ENCODE measurements at places on chromosomes 12 and 14. TPM values are rescaled to one million over a fixed set of nuclear protein-coding genes. Genes with fewer than 3 reads are reported as not detected.

DNA sequence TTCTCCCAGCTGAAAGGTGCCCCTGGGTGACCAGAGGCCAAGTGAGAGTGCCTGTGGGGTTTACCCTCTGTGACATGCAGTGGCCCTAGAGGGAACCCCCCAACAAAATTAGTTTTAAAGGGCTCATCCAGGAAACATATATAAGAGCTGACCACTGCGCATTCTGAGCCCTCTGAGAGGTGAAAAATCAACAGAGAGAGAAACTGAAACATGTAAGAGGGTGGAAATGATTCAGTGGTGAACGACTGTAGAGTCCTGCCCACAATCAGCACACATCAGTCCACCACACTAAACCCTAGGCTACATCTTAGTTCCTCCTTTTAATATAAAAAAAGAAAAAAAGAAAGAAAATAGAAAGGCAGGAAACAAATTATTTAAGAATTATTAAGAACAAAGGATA lies 21.0 kb upstream of the ACSM4 start:
- DNase-seq = no peak

GRCh38 chr14:55386037-55386808 lies 25.4 kb downstream of the ATG14 start:
- DNase-seq = no peak

GRCh38 chr14:61463664-61464285 lies 142.4 kb downstream of the PRKCH start:
- no peak for DNase-seq

DNA sequence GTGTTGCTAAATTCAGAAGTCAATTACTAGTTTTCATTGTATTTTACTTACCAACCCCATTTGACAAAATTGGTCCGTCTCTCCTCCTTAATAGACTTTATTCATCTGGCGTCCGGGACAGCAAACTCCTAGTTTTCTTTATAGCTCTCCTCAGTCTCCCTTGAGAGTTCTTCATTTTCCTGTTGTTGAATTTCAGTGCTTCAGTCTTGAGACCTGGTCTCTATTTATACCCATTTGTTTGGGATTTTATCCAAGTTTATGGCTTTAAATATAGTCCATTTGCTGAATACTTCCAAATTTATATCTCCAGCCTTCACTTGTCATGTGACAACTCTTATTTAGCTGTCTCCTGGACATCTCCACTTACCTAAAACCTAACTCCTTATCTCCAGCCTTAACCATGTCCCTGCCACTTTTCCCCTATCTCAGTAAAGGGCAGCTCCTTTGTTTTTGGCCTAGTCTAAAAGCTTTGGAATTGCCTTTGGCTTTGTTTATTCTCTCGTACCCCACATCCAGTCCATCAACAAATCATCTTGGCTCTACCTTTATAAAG lies 23.5 kb downstream of the KTN1 start:
- no peak for DNase-seq

- peak; percentile 84 for DNase-seq
Measured at GRCh38 chr14:32134448-32135097, 57.5 kb downstream of the ARHGAP5 start.

GRCh38 chr14:91376547-91377477 lies 40.8 kb downstream of the CCDC88C start:
- DNase-seq = no peak

- DNase-seq = no peak
Measured at GRCh38 chr12:56425193-56425592, 24.0 kb downstream of the TIMELESS start.

Gene TAS2R10
- not detected for total RNA-seq

GRCh38 chr12:104371043-104371870 lies 67.7 kb downstream of the EID3 start:
- DNase-seq = peak; percentile 92

Gene PTPN11
- total RNA-seq = 49.9 TPM

GRCh38 chr12:6970096-6970527 lies 352 bp downstream of the PHB2 start:
- DNase-seq = no peak

DNA sequence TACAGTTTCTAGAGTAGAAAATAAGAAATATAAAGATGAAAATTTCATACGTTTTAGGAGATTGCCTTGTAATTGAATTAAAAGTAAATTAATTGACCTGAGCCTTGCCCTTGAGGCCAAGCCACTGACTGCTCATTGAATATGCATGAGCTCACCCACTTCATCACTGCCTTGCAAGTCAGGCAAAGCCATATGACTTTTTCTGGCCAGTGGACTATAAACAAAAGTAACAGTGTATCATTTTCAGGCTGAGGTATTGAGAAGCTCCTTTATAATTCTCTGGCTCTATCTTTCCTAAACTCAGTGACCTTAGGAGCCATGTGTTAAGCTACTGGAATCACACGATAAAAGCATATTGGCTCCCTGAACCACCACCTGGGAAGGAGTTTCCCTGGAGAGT lies 369.3 kb downstream of the NUAK1 start:
- DNase-seq = peak; percentile 18

- peak; percentile 81 for DNase-seq
Measured at GRCh38 chr14:33932576-33933345, 18.1 kb downstream of the EGLN3 start.

GRCh38 chr12:72295744-72296143 lies 23.6 kb downstream of the TRHDE start:
- peak; percentile 71 for DNase-seq

Gene GUCY2C
- total RNA-seq = not detected

GRCh38 chr12:46389031-46389616 lies 16.6 kb upstream of the SLC38A2 start:
- peak; percentile 75 for DNase-seq

GRCh38 chr12:106490264-106490663 lies 92.5 kb upstream of the RFX4 start:
- DNase-seq = no peak

DNA sequence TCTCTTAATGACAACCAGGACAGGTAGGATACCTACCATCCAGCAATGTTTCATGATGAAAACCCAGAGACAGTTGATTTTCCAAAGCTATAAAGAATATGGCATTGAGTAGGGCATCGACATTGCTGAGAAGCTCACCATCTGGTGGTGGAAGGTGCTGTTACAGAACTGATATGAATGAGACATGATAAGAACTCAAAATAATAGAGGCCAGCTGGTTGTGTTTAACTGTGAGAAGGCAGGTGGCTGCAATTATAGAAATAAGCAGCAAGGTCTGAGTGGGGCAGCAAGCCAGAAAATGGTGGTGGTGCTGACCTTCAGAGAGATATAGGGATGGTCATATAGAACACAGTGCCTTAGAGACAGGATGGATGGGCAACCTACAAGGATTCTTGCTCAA lies 449.7 kb downstream of the BTG1 start:
- DNase-seq = no peak

- no peak for DNase-seq
Measured at GRCh38 chr12:26043135-26044006, 81.5 kb downstream of the BHLHE41 start.

Gene ESRRB
- total RNA-seq = not detected

Gene MANSC4
- not detected for total RNA-seq

Gene LBHD2
- total RNA-seq = not detected

GRCh38 chr14:64095620-64096019 lies 198.6 kb downstream of the ESR2 start:
- DNase-seq = no peak

Gene GPR84
- total RNA-seq = not detected

GRCh38 chr14:102140027-102140749 lies 491 bp downstream of the WDR20 start:
- DNase-seq = peak; percentile 48

DNA sequence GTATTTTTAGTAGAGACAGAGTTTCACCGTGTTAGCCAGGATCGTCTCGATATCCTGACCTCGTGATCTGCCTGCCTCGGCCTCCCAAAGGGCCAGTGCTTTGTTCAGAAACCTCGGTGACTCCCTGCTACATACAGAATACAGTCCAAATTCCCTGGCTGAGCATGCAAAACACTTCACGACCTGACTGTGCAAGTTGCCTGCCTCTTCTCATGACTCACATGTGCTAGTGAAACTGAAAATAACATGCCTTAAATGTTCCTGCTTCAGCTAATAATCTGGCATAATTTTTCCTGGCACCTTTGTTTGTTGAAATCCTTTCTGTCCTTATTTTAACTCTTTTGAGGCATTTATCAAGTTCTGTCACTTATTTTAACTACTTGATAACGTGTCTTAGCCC lies 8.2 kb downstream of the DMAC2L start:
- DNase-seq = peak; percentile 67

DNA sequence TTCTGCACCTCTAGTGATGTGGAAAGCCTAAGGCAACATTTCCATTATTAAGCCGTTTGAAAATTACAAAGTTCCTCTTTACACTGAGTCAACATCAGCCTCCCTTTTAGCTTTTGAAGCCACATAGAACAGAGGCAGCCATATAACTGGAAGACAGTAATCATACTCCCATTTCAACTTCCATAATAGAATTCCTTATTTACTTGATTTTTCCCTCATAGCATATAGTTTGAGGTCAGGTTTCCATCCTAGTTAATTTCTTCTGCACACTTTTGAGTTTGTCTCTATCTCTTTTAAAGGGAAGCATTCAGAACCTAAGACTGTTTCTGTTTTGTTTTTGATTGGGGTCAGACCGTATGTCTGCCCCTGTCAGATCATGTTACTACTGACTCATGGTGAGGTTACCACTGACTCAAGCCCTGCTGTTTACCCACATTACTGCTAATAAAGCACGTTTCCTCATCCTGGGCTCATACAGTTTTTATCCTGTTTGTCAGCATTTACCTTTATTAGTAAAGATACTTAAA lies 161.0 kb downstream of the SLC38A4 start:
- DNase-seq = peak; percentile 93

DNA sequence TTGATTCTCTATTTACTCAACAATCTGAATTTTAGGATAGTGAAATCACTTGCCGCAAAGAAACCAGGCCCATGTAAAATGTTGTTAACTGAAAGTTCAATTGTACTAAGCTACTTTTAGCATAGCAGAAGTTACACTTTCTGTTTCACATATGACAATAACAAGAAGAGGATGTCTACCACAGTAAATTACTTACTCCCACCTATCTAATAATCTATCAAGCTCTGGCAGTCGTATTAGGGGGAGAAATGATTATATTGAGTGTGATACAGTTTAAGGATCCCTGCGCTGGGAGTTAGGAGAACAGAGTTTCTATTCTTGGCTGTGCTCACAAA lies 66.5 kb upstream of the CAND1 start:
- no peak for DNase-seq

Gene SMIM41
- not detected for total RNA-seq

Gene CRIP1
- not detected for total RNA-seq

Gene GARIN6
- total RNA-seq = not detected

GRCh38 chr12:124689631-124690030 lies 122.2 kb upstream of the NCOR2 start:
- DNase-seq = no peak

Gene NRL
- total RNA-seq = 4.9 TPM

Gene RFLNA
- total RNA-seq = 2.4 TPM

Data from M059J (cell line).